ENCODE measurements at places on chromosomes 5 and 9.

DNA sequence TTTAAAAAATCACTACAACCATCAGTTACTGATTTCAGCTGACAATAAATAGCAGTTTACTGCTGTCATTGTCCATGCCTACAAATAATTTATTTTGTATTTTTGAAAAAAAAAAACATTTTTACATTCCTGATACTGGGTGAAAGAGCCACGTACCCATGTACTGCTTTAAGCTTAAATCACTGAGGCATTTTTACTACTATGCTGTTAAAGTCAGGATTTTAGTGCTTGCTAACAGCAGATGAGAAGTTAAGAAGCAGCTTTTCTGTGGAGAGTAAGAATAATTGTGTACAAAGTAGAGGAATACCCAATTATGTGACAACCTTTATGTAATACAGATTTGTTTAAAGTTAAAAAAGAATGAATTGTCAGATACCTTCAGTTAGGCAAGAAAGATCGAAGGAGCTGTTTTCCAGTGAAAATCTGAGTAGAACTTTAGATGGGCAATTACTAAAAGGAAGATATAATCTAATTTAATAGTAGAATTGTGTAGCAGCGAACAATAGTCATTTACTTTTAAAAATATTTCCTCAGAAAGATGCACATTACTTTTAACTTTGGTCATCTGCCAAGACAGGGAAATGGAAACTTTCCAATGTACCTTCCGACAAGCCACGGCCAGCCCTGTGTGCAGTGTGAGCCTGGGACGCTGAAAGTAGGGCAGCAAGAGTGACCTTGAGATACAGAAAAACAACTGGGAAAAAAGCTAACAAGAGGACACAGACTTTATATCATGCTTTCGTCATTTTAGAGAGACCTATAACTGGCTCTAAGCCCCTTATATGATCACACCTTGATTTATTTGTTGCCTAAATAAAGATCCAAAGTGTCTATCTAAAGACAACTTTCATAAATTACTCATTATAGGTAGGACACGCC is 39.9 kb downstream of the RHOBTB3 start:
- DNase-seq, result no peak

- DNase-seq, result peak; percentile 13
Observed at GRCh38 chr5:55821731-55822512, 29.2 kb upstream of the IL31RA start.

- peak; percentile 36 for DNase-seq
Observed at GRCh38 chr9:91420501-91421127, 3.0 kb downstream of the NFIL3 start.

- no peak for DNase-seq
Observed at GRCh38 chr9:87950765-87951488, 23.4 kb downstream of the CDK20 start.

Measured in astrocyte of the spinal cord (primary cell).